ENCODE measurements at places on chromosomes 1 and 21.

GRCh38 chr1:53011175-53011574, 50.8 kb upstream of the PODN start:
- no peak for DNase-seq

DNA sequence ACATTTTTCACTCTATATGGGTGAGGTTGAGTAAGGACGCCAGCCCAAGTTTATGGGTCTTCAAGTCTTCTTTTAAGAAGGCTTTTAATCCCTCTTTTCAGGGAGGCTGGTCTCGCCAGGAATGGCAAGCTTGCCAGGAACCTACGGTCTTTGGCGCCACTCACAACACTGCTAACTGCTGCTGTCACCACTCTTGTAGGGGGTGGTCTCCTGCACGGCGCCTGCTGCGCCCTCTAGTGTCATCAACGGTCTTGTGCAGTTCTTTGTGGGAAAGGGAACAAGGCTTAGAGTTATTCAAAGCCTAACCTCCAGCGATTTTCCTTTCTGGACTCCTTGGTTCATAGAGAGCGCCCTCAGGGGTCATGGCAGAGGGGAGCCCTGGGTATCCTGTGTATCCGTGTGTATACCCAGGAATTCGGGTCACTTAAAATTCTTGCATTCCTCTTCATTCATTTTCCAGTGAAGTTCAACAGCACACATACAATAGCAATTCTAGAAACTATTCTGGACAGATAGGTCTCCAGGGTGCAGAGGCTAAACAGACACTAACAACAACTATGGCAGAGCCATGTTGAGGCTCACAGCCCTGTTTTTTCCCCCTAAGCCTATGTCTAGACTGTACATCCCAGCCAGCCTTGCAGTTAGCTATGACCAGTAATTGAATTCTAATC, 392.8 kb upstream of the CAMK1G start:
- DNase-seq = peak; percentile 45

DNA sequence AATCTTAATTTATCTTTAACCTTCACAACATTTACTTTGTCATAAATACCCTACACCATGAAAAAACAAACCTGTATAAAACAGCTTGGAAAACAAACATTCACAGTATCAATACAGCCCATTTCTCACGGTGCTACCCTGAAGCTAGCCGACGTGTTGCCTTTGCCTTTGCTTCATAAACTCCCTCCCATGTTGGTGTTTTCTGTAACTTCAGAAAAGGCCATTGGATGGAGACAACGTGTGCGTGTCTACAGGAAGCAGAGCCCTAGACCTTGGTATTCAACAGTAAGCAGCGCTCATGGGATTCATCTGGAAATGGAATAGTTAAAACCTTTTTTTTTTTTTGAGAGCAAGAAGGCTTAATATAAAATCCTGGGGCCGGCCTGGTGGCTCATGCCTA, 7.2 kb upstream of the PRDM15 start:
- no peak for DNase-seq

DNA sequence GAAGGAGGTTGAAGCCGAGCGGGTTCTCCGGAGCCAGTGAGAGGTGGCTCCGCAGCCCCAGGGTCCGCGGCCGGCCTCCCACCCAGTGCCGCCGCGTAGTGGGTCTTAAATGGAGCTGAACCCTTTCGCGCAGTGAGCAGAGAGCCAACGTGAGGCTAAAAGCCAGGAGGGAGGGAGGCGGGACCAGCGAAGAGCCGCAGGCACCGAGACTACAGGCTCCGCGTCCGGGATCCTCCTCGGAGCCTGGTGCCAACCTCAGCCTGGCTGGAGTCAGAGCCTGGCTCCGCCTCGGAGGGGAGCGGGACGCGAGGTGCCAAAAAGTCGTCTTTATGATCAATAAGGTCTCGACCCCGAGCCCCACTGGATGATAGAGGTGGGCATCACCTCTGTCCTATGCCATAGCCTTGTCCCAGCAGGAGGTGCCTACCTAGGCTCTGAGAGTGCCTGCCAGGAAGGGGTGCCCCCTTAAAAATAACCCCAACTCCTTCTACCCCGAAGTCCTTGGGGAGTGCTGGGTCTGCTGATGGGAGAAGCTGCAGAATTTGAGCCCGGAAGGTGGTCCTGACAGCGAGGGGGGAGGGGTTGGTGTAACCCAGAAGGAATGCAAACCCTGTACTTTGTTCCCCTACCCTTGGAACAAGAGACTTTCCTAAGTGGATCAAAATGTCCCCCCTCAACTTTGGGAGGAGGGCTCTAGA, 1.6 kb downstream of the IGSF21 start:
- DNase-seq = no peak

DNA sequence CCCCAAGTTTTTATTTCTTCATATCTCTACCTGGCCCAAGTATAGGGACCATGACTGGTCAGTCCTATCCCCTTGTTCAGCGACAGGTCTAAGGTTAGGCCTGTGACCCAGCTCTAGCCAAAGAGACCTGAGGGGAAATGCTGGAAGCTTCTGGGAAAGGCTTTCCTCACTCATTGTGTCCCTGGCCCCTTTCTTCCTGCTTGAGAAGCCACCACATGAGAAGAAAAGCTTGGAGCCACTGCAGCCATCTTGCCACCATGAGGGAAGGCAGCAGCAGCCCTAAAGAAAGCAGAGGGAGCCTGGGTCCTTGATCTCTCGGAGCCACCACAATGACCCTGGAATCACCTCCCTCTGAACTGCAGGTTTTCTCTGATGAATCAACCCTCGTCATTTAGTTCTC, 43.4 kb downstream of the ATF3 start:
- no peak for DNase-seq

- DNase-seq = no peak
Observed at GRCh38 chr1:238139713-238140112, 249.0 kb upstream of the ZP4 start.

DNA sequence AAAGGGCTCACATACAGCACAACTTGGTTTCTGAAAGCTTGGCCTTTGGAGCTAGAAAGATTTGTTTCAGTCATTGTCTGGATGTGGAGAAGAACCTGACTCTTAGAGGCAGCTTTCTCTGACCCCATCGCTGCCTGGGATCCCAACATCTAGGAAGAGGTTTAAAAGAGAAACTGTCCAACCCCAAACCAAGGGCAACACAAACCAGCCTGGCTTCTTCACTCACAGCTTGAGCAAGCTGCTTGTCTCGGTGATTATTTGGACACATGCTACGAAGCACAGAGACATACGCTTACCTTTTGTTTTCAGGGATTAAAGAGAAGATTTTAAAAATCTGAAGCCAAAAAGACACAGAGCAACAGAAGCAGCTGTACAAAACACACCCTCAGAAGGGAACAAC, 109.8 kb downstream of the ETS2 start:
- no peak for DNase-seq

DNA sequence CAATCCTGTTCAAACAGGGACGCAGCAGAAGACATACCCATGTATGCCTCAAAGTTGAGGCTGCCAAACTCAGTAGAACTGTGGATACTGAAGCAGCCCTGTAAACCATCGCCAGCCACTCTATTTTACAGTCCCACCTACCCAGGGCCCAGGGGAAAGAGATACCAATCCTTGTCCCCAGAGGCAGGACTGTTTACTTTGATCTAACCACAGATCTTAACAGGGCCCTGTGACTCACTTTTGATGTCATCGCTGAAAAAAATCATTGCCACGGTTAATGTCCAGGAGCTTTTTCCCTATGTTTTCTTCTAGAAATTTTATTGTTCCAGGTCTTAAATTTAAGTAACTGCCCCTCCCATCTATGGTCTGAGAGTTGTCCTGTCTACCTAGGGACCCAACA, 538.4 kb upstream of the NCAM2 start:
- DNase-seq = no peak

- no peak for DNase-seq
Observed at GRCh38 chr1:153552335-153552734, 3.3 kb upstream of the S100A3 start.

DNA sequence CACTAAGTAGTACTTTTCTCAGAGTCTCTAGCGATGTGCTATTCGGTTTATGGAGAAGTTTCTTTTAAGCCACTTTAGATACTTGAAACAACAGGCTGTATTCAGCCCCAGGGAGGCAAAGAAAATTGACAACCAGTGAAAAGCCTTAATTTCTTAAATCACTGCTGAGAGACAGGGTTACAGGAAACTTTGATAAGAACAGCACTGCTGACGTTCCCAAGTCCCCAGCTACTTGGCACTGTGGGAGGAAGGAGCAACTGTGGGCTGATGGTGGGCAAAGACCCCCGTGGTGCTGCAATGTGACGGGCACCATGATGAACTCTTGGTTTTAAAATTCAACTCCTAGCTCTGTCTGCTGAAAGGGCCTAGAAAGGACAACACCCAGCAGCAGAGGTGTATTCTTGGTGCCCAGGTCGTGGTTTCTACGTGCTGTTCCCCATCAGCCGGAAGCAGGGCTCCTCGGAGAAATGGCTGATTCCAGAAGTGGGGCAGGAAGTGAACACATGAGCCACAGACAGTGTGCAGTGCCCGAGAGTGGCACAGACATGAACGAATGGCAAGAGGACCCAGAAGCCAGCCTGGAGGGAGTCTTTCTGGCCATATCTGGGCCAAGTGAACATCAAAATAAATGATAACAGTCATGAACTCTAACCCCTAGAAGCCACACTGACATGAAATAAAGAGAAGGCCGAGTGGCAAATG, 5.3 kb downstream of the PTTG1IP start:
- DNase-seq = no peak

DNA sequence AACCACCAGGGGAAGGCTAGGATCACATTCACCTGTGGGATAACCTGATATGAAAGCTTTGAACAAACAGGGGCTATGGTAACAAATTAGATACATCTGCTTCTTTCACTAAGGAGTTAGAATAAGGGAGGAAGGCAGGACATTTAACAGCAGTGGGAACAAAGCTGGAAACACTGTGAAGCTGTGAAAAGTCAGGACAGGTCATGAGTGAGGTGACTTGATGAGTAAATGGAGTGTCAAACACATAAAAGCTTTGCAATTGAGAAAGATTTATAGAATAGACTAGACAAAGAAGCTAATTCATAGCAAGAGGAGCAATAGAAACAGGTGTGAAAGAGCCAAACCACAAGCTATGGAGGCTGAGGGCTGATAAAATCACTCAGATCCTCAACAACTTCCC, 110.0 kb downstream of the ASTN1 start:
- no peak for DNase-seq

DNA sequence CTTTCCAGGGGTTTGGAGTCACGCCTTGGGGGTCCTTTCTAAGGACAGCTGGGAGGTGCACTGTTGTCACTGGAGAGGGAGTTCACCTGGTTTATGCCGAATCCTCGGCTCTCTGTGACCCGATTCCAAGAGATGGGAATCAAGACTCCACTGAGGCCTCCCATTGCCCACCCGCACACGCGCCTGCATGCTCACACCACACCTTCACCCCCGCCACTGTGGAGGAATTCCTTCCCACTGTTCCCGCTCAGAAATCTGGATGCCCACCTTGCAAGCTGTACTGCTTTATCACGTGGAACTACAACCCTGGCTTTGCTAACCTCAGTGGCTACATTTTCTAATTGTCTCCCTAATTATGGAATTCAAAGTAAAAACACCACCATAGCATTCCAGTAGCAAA, 29.2 kb downstream of the PGBD5 start:
- DNase-seq = no peak

DNA sequence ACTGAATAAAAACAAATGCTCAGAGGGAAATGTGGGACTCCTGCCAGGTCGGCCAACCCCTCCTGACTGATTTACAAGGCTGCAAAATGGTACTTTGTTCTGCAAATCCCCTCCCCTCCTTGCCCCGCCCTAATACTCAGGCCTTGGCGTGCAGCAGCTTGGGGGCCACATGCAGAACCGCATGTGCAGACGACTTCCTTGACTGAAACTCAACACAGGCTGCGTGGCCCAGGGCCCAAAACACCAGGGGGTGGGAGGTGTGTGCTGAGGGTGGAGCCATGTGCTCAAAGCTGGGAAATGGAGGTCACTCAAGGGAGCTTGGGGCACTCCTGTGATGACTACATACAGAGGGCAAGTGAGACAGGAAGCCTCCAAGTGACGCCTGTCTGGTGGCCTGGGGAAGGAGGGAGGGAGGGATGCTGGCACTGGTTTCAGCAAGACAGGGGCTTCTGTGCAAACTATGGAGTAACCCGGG, 87.2 kb downstream of the MRPL37 start:
- DNase-seq = no peak

- no peak for DNase-seq
Observed at GRCh38 chr1:219517031-219517430, 95.9 kb downstream of the ZC3H11B start.

- peak; percentile 6 for DNase-seq
Observed at GRCh38 chr1:5551274-5551975, 440.8 kb downstream of the NPHP4 start.

DNA sequence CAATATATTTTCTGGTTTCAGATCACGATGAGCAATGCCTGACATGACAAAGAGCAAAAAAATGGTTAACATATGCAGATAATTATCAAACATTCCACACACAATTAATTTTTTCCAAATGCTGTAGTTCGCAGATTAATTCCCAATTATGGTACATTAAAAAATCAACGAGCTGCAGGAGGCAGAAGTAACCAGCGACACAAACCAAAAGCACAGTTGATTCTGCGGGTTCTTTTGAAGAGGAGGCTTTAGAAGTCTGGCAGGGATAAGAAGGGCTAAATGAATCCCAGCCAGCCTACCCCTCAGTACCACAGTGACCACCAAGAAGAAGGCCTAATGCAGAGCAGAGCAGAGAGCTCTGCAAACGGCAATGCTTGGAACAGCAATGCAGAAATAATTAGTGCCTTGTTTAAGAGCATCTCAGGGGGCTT, 17.0 kb upstream of the KNCN start:
- no peak for DNase-seq

DNA sequence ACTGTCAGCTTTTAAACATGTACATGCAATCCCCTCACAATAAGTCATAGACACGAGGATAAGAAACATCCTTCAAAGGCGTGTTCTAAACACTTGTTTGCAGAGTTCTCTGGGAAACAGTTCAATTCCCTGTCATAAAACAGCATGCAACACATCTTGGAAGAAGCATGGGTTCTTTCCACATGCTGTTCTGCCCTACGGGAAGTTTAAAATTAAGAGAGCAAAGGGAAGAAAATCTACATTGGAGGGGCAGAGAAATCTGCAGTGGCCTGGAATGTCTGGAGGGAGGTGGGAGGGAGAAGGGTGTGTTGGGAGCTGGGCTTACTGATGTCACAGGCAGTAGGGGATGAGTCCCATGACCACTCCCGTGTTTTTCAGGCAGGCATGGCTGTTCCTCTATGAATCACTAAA, 98.3 kb upstream of the SLC2A1 start:
- DNase-seq = no peak

- DNase-seq = no peak
Observed at GRCh38 chr1:35064265-35064664, 14.9 kb upstream of the ZMYM1 start.

DNA sequence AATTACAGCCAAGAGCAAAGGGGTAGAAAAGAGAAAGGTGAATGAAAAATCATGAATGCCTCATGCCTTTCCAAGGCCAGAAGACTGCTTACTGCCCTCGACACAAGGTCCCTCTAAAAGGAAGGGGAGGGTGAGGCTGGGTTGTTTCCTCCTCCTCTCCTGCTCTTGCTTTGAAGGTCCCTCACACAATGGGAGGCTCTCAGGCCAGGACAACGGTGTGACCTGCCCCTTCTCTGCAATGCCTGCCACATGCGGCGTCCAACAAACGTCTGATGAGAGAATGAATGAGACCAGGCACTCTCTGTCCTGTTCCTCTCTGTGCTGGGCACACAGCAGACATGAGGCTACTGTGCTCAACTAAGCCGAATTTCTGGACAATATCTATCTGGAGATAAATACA, 51.3 kb downstream of the SSBP3 start:
- no peak for DNase-seq

GRCh38 chr21:43286196-43286595, 117.4 kb downstream of the CRYAA start:
- DNase-seq = no peak

Measured in liver (tissue), 10 donors.